ENCODE measurements at places on chromosomes 1 and 21.

- DNase-seq: peak; percentile 32
These were observed 51.5 kb downstream of the MAP3K7CL start for GRCh38 chr21:29181799-29182470.

DNA sequence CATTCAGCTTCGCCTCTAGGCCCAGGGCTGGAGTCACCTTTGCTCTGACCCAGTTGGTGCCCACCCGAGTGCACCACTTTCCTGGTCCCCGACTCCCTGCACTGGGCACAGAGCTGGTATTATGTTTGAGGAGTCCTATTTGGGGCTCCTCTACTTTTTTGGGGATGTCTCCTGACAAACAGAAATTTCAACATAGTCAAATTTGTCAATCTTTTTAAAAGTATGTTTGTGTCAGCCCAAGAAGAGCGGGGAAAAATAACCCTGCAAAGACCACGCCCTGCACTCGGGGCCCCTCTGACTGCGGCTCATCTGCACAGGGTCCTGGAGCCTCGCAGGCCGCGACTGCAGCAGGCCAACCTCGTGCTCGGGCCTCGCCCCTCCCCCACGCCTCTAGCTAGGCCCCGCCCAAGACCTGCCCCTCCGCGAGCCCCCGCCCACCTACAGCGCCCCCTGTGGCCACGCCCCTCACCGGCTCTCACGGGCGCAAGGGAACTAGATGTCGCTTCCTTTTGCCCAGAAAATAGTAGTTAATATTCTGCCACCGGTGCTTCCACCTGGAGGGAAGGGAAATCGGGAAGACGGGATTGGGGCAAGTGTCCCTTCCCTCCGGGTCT lies 11.4 kb downstream of the FAM229A start:
- no peak for DNase-seq

- no peak for DNase-seq
These were observed 96.9 kb downstream of the ATP6V1G3 start for GRCh38 chr1:198443365-198444233.

GRCh38 chr1:103250441-103250861 lies 142.1 kb upstream of the COL11A1 start:
- no peak for DNase-seq

DNA sequence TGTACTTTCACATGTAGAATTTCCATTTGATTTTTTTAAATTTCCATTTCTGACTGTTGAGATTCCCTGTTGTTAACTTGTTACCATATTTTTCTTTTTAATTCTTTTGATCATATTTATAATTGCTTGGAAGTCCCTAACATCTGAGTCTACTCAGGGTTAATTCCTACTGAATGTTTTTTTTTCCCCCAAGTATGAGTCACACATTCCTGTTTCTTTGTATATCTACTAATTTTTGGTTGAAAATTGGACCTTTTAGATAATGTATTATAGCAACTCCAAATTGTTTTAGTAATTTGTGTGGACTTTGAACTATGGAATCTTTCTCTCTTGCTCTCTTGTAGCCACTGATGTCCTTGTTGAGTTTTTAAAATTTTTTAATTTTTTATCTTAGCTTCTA lies 54.6 kb downstream of the STXBP3 start:
- no peak for DNase-seq

- DNase-seq: peak; percentile 65
These were observed 61.7 kb downstream of the FCRL5 start for GRCh38 chr1:157490467-157491165.

DNA sequence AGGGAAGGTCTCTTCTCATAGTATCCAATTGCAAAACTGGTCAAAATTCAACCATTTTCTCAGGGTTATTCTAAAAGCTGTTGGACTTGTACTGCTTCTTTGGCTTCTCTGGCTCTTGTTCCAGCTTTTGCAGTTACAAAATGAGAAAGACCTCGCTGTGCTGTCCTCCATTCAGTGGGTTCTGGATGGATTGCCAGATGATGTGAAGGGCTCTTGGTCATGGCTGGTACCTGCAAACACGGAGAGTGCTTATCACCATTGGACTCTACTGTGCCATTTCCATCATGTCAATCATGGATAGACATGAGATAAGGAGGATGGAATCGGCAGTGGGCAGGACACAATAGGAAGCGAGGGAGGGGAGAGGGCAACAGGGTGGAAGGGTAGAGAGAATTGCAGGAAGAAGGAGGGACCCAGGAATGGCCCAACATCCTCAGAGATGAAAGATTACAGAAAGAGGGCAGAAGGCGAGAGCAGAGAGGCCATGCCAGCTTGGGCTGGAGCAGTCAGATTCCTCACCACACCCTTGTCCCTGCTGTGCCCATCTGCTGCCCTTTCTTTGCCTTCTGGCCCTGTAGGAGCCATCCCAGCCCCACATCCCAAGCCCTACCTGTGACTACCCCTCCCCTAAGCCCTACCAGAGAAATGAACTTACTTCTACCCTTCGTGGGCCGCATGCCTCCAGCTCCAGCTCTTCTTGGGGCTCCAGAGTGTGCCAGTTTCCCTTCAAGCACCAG lies 70.3 kb downstream of the HIVEP3 start:
- no peak for DNase-seq

DNA sequence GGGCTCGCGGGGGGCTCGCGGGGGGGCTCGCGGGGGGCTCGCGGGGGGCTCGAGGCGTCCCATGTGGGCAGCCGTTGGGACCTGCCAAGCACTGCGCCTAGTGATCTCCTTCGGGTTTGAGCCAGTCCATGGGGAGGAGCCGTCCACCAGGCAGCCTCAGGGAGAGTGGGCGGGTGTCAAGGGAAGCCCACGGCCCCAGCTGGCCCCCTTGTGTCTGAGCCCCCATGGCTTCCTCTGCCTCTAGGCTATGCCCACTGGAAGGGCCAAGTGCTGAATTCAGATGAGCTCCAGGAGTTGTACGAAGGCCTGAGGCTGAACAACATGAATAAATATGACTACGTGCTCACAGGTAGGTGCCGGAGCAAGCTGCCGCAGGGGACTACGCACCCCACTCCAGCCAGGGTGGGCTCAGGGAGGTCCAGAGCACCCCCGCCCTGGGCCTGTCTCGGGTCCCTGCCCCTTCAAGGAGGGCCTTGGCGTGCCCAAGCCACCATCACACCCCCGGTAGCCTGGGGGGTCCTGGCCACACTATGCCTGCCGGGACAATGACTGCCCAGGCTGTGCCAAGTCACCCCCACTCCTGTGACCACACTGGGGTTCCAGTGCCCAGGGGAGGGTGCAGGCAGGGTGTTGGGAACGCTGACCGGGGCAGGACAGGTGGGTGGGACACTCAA lies 22.6 kb downstream of the PDXK start:
- DNase-seq: no peak

DNA sequence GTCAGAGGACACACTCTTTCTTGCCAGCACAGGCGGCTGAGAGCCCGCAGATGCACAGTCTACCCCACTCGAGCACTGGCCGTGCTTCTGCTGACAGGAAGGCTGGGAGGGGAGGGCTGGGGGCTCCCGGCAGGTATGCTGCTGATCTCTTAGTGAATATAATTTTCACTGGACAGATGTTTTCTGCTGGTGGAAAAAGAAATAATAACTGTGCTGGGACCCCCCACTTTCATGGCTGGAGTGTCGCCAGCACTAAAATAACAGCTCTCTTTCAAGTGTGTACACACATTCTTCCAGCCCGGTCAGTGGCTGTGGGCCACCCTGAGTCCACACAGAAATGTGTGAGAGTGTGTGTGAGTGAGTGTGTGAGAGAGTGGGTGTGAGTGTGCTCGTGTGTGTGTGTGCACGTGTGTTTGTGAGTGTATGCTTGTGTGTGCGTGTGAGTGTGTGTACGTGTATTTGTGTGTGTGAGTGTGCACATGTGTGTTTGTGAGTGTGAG lies 167.7 kb upstream of the USP24 start:
- DNase-seq: no peak

All from breast epithelium (tissue), 4 donors.